ENCODE measurements at places on chromosomes 7 and 10.

- no peak for DNase-seq
Measured at GRCh38 chr10:28295336-28295735, 7.5 kb downstream of the MPP7 start.

DNA sequence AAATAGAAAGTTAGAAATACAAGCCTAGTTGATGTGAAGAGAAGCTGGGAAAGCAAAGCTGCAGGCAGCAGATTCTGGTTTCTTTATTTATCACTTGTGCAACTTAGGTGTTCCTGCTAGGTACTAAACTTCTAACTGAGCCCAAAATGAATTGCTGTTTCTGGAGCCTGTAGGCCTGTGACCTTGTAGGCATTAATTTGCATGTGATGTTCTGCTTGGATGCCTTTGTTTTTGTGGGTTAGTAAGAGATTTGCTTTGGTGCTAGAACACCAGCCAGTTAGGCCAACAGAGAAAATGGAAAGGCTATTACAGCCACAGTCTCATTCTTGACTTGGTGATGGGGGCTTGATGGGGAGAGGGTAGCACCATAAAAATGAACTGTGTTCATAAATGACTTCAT is 370.7 kb downstream of the PPP1R3A start:
- DNase-seq: no peak

GRCh38 chr10:4984971-4985594 is 18.6 kb downstream of the AKR1C2 start:
- DNase-seq: no peak

DNA sequence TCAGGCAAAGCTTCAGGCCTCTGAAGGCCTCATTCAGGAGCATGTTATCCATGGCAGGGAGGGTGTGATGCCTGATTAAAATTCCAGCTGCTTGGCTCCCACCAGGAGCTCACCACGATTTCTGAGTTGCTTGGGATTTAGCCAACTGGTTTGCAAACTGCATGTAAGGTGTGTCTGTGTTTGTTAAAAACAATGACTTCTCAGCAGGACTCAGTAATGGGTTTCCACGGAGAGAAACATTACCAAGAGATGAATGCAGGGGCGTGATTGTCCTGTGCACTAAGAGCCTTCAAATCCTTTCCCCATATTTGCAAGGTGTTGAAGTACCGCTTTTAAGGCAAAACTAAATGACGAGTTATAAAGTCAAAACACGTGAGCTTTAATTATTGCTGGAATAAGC is 88.8 kb upstream of the BTBD16 start:
- no peak for DNase-seq

DNA sequence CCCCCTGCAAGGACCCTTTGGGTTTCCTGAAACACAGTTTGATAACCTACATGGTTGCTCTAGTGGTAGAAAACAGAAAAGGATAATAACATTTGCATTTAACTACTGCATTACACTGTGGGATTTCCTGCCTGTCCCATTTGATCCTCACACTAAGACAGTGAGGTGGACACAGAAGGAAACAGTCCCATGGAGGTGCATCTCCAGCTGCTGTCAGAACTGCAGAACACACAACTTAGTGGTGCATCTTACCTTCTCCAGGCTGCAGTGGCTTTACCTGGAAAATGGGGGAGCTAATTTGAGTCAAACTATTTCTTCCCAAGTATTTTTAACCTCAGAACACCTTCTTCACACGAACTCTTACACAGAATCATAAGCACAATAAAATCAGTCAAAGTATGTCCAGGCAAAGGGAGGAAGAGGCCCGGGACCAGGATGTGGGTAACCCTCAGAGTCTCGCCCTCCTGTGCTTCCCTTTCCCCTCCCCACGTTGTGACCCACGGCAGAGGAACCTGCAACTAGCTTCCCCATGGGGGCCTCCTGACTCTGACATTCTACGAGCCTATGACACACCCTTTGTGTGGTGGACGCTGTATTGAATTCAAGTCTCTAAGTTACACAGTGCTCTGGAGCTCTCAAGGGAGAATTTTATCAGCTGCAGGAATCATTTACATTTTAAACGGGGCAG is 33.7 kb downstream of the SCRN1 start:
- no peak for DNase-seq

- no peak for DNase-seq
Measured at GRCh38 chr7:143485094-143485493, 7.4 kb downstream of the TAS2R41 start.

GRCh38 chr10:790821-791551 is 101.5 kb upstream of the DIP2C start:
- DNase-seq: no peak

DNA sequence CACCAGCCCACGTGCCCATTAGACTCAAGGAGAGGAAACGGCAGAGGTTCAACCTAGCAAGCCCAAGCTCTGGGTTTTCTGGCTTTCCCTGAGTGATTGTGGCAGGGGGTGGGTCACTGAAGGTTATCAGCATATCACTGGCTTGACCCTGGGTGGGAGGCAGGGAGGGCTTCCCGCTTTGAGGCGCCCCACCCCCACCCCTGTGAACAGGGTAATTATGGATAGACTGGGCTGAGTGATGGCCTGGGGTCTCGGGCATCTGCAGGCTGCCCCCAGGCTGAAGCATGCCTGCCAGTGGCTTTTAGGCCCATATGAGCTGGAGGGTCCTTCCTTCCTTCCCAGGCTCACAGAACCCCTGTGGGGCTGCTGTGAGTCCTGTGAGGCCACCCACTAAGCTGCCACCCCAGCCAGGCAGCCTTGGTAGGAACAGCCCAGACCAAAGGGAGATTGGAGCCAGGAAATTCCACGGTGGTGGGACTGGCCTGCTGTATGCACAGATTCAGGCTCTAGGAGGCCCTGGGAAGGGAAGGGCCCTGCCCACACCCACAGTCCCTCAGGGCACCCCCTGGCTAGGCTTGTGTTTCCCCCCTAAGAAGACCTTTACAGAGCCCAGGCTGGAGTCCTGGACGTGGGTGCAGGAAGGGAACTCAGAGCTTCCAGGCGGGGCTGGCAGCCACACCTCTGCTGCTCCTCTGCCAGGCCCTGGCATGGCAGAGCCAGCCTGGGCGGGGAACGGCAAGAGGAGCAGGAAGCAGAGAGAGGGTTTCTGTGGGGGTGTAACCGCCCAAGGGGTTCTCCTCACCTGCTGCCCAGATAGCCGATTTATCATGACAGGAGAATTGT is 33.1 kb downstream of the GPRIN2 start:
- no peak for DNase-seq

DNA sequence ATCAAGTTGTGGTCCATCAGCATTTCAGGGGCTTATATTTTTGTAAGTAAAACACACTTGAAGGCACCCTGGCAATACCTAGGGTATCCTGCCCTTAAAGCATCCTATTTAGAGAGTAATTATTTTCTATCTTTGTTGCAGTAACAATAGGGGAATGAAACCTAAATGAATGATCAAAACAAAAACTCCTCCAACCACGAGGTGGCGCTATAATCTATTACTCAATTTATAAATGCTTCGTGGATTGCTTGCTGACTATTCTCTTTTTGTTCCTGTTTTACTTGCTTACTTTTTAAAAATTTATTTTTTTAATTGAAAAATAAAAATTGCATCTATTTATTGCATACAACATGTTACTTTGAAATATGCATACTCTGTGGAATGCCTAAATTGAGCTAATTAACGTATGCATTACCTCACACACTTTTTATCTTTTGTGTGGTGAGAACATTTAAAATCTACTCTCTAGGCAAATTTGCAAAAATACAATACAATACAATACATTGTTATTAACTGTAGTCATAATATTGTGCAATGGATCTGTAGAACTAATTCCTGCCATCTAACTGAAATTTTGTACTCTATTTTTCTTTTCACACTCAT is 147.7 kb upstream of the BMPER start:
- no peak for DNase-seq

GRCh38 chr7:70856901-70857630 is 274.9 kb upstream of the GALNT17 start:
- peak; percentile 95 for DNase-seq

GRCh38 chr10:90775351-90776028 is 82.3 kb downstream of the HTR7 start:
- DNase-seq: no peak

- no peak for DNase-seq
Measured at GRCh38 chr7:68524126-68524525, 1074.1 kb upstream of the AUTS2 start.

Data from right forelimb (tissue), 1 donor.